ENCODE measurements at places on chromosomes 1 and 21. TPM values are rescaled to one million over a fixed set of nuclear protein-coding genes. Genes with fewer than 3 reads are reported as not detected.

DNA sequence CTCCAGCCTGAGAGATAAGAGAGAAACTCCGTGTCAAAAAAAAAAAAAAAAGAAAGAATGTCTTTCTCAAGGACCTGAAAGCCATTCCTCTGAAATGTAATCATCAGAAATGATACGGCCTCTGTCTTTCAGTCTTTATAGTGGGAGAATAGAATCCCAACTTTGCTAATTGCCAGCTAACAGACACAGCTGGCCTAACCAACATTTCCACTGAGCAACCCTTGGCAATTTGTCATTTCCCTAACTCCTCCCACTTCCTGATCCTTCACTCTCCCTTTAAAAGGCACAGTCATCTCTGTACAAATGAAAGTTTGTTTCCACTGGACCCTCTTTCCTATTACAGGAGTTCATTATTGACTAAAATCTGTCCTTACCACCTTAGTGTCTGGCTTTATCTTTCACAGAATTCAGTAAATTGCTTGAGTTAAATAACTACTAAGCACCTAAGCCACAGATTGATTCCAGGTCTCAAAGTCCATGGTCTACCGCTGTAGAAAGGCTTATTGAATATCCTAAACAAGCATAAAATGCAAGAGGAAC lies 4.3 kb upstream of the CBR1 start:
- H3K4me1 ChIP-seq, result peaks cover 9% of the 10 kb centered on the region
- H3K36me3 ChIP-seq, result no peaks in the 10 kb centered on the region
- DNase-seq, result no peak
- H3K4me3 ChIP-seq, result no peak overlapping the region

The CD160 gene
- total RNA-seq, result 0.09 TPM

DNA sequence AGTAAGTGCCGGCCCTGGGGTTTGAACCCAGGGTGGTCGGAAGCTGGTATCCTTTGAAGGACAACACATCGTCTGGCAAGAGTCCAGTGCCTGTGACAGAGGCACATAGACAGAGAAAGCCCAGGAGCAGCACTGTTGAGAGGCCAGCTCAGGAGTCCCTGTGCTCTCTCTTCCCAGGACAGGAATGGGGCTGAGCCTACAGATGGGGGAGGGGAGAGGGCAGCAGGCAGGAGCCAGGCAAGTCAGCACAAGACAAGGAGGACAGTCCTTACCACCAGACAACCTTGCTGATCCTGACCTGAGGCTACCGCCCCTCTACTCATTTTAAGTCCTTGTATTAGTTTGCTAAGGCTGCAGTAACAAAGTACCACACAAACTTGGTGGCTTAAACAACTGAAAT lies 27.7 kb upstream of the SYT6 start:
- H3K36me3 ChIP-seq, result no peaks in the 10 kb centered on the region
- no peaks in the 10 kb centered on the region for H3K4me1 ChIP-seq
- no peak overlapping the region for H3K4me3 ChIP-seq

- peaks cover 7% of the 10 kb centered on the region for H3K4me1 ChIP-seq
- H3K27ac ChIP-seq, result peak overlapping the region; percentile 89
- DNase-seq, result no peak
- no peaks in the 10 kb centered on the region for H3K27me3 ChIP-seq
- no peaks in the 10 kb centered on the region for H3K36me3 ChIP-seq
- H3K4me3 ChIP-seq, result peak overlapping the region; percentile 75
Observed at GRCh38 chr1:222813866-222814535, 838 bp upstream of the DISP1 start.

DNA sequence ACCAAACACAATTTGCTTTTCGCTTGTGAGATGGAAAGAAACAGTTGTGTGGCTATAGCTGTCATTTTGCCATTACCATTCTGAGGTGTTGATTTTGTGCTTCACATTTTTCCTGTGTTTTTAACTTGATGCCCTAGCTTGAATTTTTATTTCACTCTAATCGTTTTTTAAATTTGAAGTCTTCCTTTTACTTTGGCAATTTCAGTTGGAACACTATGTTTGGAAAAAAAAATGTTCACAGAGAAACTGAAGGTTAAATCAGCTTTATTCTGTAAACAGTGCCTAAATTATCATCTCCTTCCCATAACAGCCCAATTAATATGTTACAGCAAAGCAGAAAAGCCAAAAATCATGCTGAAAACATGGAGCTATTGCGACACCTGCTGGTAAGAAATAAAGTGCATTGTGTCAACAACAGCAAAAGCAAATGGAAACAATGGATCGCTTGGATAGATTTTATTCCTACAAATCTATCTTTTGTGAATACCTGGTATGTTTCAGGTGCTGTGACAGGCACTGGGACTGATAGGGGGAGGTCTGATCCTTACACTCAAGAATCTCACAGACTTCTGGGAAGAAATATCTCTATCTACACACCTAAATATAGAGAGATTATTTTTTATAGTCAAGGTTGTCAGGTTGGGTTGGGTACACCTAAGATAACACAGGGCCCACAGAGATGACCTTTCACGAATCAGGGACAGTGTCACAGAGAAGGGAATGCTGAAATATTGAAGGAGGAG lies 16.2 kb upstream of the ERICH3 start:
- H3K4me3 ChIP-seq, result no peak overlapping the region
- H3K4me1 ChIP-seq, result no peaks in the 10 kb centered on the region
- no peaks in the 10 kb centered on the region for H3K27me3 ChIP-seq
- H3K27ac ChIP-seq, result no peak overlapping the region
- H3K36me3 ChIP-seq, result no peaks in the 10 kb centered on the region

DNA sequence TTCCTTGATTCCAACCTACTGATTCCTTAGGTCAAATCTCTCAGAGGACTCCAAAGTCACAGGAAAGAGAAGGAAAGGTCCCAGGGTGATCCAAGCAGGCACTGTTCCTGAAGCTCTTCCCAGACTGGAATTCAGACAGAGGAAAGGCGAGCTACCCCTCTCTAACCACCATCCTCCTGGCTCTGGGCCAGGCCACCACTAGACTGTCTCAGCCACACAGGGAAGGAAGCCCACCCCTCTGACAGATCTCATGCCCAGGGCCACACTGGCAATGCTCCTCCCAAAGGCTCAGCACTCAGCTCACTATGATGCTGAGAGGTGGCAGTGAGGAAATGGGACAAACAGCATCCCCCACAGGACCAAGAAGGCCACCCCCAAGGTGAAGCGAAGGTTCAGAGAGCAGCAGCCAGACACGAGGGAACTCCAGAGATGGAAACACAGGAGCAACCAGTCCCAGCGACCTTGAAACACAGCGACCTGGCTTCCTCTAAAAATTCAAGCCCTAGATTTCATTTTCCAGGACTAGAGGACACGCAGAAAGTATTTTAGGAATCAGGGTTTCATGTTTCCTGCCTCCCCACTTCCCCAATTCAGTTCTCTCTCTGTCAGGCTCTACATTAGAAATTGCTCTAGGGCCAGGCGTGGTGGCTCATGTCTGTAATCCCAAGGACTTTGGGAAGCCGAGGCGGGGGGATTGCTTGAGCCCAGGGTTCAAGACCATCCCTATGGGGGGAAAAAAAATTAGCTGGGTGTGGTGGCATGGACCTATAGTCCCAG lies 18.8 kb downstream of the PIK3C2B start:
- H3K4me3 ChIP-seq, result no peak overlapping the region
- H3K27me3 ChIP-seq, result no peaks in the 10 kb centered on the region
- peak overlapping the region; percentile 67 for H3K27ac ChIP-seq
- peaks cover 5% of the 10 kb centered on the region for H3K36me3 ChIP-seq
- peaks cover 56% of the 10 kb centered on the region for H3K4me1 ChIP-seq

DNA sequence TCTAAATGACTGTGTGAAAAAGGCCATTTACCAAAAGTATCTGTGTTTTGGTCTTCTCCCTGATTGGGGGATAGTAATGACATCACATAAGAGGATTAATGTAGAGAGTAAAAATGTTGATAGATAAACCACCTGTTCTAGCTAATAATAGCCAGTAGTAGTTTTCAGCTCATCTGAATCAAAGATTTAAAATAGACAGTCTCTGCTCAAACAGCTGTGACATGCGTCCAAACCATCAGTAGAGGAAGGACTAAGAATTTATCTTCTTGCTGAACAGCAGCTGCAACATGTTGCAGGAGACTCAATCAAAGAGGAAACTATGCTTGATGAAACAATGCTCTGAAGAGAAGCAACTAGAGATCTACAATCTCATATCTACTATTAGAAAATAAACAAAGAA lies 21.4 kb downstream of the TMPRSS15 start:
- H3K4me3 ChIP-seq, result no peak overlapping the region
- no peak overlapping the region for H3K27ac ChIP-seq
- no peaks in the 10 kb centered on the region for H3K4me1 ChIP-seq
- DNase-seq, result peak; percentile 17
- H3K36me3 ChIP-seq, result no peaks in the 10 kb centered on the region

- H3K27me3 ChIP-seq, result no peaks in the 10 kb centered on the region
- no peak for DNase-seq
- H3K4me1 ChIP-seq, result peaks cover 2% of the 10 kb centered on the region
- H3K36me3 ChIP-seq, result no peaks in the 10 kb centered on the region
Observed at GRCh38 chr1:246216906-246217305, 290.2 kb downstream of the SMYD3 start.

The IQGAP3 gene
- 5.3 TPM for total RNA-seq

GRCh38 chr1:223772771-223773160 lies 60.4 kb downstream of the CAPN2 start:
- H3K4me3 ChIP-seq, result no peak overlapping the region
- H3K27me3 ChIP-seq, result no peaks in the 10 kb centered on the region
- H3K36me3 ChIP-seq, result peaks cover 70% of the 10 kb centered on the region

GRCh38 chr1:205950280-205950679 lies 7.0 kb upstream of the SLC26A9 start:
- H3K27ac ChIP-seq, result no peak overlapping the region
- H3K27me3 ChIP-seq, result no peaks in the 10 kb centered on the region
- no peaks in the 10 kb centered on the region for H3K36me3 ChIP-seq
- H3K4me3 ChIP-seq, result no peak overlapping the region

DNA sequence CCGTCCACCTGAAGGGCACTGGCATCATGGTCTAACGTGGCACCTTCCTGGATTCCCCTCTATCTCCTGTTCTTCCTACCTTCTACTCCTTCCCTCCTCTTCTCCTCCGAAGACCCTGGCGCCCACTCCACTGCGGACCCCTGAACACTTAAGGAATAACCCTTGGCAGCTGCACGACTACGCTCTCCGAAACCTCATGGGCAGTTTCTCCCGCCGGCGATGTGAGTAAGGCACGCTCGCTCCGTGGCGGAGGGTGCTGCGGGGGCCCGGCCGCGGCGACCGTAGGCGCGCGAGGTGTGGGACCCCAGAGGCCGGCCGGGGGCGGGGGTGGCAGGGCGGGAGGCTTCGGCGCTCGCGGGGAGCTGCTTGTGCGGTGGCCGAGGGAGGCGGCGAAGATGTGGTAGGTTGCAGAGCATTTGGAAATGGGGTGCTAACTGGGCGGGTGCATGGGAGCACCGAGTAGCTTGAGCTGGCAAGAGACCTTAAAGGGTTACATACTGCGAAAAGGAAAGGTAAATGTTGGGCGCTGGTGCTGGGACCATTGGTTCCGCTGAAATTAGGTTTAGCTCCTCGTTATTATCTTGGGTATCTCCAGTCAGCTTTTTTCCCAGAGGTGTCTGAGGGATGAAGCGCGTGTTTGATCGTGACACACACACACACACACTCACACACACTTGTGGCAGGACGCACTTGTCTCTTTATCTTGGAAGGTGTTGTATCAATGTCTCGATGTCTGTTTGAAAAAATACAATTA lies 876 bp downstream of the LRRC7 start:
- DNase-seq, result no peak
- peak overlapping the region; percentile 63 for H3K4me3 ChIP-seq
- H3K36me3 ChIP-seq, result no peaks in the 10 kb centered on the region
- H3K4me1 ChIP-seq, result peaks cover 11% of the 10 kb centered on the region
- peak overlapping the region; percentile 92 for H3K27ac ChIP-seq

- H3K4me1 ChIP-seq, result peaks cover 3% of the 10 kb centered on the region
- no peaks in the 10 kb centered on the region for H3K36me3 ChIP-seq
- H3K27ac ChIP-seq, result peak overlapping the region; percentile 93
Observed at GRCh38 chr1:21175324-21175669, 1.4 kb downstream of the EIF4G3 start.

- DNase-seq, result no peak
- no peaks in the 10 kb centered on the region for H3K27me3 ChIP-seq
- H3K4me1 ChIP-seq, result peaks cover 8% of the 10 kb centered on the region
- peaks cover 22% of the 10 kb centered on the region for H3K36me3 ChIP-seq
Observed at GRCh38 chr1:184802354-184803179, 47.9 kb upstream of the EDEM3 start.

The NRAS gene
- total RNA-seq, result 46.2 TPM

The MROH9 gene
- 0.09 TPM for total RNA-seq

The RIIAD1 gene
- 2.7 TPM for total RNA-seq

GRCh38 chr1:40315239-40315794 lies 1.8 kb downstream of the COL9A2 start:
- H3K27me3 ChIP-seq, result peaks cover 52% of the 10 kb centered on the region
- H3K36me3 ChIP-seq, result no peaks in the 10 kb centered on the region
- H3K27ac ChIP-seq, result no peak overlapping the region
- peak; percentile 90 for DNase-seq
- H3K4me1 ChIP-seq, result peaks cover 25% of the 10 kb centered on the region
- H3K4me3 ChIP-seq, result peak overlapping the region; percentile 45

The ACOT11 gene
- 8.2 TPM for total RNA-seq

DNA sequence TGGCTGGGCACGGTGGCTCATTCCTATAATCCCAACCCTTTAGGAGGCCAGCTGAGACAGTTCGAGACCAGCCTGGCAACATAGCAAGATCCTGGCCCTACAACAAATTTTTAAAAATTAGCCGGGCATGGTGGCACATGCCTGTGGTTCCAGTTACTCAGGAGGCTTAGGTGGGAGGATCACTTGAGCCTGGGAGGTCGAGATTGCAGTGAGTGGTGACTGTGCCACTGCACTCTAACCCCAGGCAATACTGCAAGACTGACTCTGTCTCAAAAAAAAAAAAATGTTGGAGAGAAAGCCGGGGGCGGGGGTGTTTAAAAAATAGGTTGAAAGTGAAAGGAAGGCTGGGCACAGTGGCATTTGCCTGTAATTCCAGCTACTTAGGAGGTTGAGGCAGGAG lies 16.5 kb downstream of the CLDN19 start:
- H3K36me3 ChIP-seq, result peaks cover 2% of the 10 kb centered on the region
- no peak overlapping the region for H3K27ac ChIP-seq
- no peaks in the 10 kb centered on the region for H3K27me3 ChIP-seq

- H3K36me3 ChIP-seq, result no peaks in the 10 kb centered on the region
- H3K4me1 ChIP-seq, result no peaks in the 10 kb centered on the region
- no peak for DNase-seq
- no peak overlapping the region for H3K27ac ChIP-seq
- H3K4me3 ChIP-seq, result no peak overlapping the region
- no peaks in the 10 kb centered on the region for H3K27me3 ChIP-seq
Observed at GRCh38 chr1:188420177-188420576, 1591.4 kb downstream of the PLA2G4A start.

DNA sequence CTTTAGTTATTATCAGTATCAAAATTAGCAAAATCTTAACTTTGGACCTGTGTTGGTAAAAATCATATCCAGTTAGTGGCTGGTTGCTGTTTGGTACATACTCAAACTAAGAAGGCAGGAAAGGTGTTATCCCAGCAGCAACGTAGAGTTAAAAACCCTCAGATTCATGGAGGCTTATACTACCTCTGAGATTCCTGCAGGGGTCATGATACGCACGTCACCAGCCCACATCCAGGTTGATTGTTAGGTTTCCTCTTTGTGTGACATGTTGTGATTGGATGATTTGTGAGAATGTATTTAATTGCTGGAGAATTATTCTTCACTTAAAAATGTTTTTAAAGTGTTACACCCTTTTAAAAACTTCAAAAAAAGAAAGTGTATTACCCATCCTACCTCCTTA lies 423.3 kb upstream of the ADGRL2 start:
- no peaks in the 10 kb centered on the region for H3K36me3 ChIP-seq
- no peaks in the 10 kb centered on the region for H3K27me3 ChIP-seq
- H3K27ac ChIP-seq, result no peak overlapping the region
- no peak overlapping the region for H3K4me3 ChIP-seq
- no peaks in the 10 kb centered on the region for H3K4me1 ChIP-seq
- DNase-seq, result no peak

The CTSS gene
- total RNA-seq, result 13.3 TPM
